ENCODE measurements at places on chromosomes 2 and 18. TPM values are rescaled to one million over a fixed set of nuclear protein-coding genes. Genes with fewer than 3 reads are reported as not detected.

- DNase-seq: no peak
Measured at GRCh38 chr2:158297120-158297519, 159.4 kb downstream of the CCDC148 start.

GRCh38 chr2:50958504-50958903 lies 73.4 kb downstream of the NRXN1 start:
- no peak for DNase-seq

GRCh38 chr18:54148151-54148550 lies 76.3 kb downstream of the MBD2 start:
- no peak for DNase-seq

DNA sequence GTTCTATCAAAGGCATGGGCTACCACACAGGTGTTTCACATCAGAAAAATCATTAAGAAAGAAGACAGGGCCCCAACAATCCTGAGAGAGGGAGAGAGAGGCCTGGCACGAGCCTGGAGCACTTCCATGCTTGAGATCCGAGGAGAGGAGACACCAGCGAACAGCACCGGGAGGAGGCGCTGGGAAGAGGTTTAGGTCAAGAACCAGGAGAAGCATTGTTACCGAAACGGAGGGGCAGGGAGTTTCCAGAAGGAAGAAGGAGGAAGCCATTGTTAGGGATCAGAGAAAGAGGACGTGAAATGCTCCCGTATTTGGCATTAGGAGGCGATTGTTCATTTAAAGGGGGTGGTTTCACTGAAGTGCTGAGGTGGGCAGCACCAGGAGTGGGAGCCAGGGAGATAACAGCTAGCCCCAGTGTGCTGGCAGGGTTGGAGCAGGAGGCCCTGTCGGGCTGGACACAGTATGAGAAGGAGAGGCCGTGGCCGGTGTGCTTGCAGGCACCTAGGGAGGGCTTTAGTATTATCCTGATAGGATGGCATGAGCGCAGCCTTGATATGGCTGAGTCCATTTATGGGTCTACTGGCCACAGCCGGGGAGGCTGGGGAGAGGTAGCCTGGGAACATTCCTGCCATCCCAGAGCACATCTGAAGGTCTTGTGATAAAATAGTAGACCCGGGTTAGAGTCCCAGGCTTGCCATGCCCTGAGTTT lies 244.9 kb downstream of the KLHL29 start:
- no peak for DNase-seq

DNA sequence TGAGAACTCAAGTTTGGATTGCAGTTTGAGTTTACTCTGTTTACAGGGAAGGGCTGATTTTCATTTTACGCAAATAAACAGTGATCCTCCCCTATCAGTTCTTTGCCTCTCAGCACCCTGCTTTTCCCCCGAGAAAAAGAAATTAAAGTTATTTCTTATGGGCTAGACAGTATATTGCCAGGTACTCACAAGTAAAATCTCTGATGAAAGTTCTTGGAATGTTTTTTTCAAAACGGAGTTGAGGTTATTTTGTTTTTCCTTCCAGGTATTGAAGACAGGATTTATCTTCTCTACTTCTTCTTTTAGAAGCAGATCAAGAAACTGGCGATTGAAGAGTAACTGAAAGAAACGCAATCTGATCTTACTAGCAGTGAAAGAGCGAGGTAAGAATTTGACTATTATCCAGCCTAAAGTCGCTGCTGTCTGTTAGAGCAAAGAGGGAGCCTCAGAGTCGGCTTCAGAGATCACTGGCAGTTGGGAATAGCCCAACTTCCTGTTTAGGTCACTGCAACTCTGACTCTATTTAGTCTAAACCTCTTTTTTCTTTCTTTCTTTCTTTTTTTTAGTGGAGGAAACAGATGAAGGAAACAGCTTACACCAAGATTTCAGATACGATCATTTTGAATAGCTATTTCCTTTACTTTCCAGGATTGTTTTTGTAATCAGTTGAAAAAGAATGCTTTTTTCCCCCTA lies at the start of gene TFPI:
Gene TFPI (minus strand): TSS at position 425 of the 693 bp plus-strand sequence. CDS start 50,667 bp downstream, outside the sequence.
- no peak for DNase-seq

- DNase-seq: no peak
Measured at GRCh38 chr2:147594038-147594437, 250.8 kb upstream of the ACVR2A start.

GRCh38 chr2:151543876-151544275 lies 134.2 kb downstream of the RIF1 start:
- DNase-seq: no peak

The TMEM247 gene
- not detected for total RNA-seq

Data from HT1080 (cell line).